ENCODE measurements at places on chromosomes 11 and 22.
A peak's percentile ranks its signal among the peaks of the same experiment; 100 is the strongest.

DNA sequence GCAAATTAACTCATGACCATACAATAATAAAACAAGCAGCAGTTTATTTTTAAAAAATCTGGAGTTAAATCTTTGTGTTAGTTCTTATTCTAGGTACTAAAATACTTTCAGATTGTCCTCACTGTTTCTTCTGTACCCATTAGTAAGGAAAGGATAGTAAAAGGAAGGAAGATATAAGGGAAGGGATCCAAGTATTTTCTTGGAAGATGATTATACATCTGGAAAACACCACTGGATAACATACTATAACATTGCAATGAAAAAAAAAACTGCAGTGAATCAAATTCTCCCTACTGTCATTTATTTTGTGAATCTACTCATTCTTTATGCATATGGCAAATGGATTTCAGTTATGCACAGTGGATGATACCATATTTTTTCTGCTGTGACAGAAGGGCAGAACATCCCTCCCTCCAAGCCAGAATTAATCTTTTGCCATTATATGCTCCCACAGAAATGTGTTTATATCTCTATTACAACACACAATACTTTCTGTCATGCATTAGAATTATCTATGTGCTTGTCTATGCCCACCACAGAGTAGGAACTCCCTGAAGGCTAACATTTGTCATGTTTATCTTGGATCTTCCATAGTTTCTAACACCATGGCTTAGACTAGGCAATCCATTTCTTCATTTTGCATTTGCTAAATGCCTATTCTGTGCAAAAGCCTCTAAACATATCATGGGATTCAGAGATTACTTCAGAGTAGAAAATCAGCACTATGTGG, 282.3 kb upstream of the CTSC start:
- no peak for DNase-seq

DNA sequence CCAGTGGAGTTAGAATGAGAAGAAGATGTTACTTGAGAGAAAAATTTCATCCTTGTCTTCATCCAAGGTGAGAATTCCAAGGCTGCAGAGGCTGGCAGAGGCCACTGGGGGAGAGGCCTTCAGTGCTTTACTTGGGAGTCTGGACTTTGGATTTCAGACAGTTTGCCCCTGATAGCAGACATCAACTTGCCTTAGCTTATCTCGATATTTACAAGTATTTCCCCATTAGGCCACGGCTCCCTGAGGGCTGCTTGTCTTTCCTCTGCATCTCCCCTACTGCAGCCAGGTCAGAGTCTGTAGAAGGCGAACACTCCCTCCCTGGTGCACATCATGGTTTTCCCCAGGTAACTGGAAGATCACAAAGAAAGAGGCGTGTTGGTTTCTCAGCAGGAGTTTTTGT, 29.9 kb upstream of the BSX start:
- DNase-seq = no peak

- no peak for DNase-seq
Observed at GRCh38 chr11:44915621-44916020, 35.1 kb downstream of the TP53I11 start.

- peak; percentile 6 for DNase-seq
Observed at GRCh38 chr11:72482211-72482812, 48.0 kb upstream of the CLPB start.

- no peak for DNase-seq
Observed at GRCh38 chr11:20770414-20770946, 101.1 kb downstream of the NELL1 start.

- no peak for DNase-seq
Observed at GRCh38 chr11:77381729-77382665, 80.5 kb upstream of the GDPD4 start.

DNA sequence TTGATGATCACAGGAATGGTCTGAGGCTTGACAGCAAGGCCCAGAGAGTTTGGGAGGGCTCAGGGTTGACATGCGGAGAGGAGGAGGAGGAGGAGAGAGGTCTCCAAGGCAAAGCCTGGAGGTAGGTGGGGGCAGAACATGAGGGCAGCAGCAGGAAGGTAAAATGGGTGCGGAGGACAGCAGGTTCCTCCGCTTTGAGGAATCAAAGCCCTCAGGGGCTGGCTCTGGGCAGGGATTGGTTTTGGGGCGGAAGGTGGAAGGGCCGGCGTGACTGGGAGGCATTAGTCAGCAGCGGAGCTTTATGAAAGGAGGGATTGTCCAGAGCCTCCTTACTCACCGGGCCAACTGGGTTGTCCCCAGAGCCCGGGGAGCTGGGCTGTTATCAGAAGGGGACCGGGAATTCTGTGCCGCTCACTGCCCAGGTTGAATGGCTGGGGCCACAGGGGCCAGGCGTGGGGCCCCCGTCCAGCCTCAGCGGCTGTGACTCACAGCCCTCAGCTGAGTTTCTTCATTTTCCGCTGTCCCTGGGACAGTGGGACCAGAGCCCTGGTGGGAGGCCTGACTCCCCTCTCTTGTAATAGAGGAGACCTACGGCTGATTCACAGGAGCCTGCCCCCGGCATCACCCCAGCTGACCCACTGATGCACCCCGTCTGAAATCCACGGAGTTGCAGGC, 36.2 kb downstream of the LIF start:
- no peak for DNase-seq

DNA sequence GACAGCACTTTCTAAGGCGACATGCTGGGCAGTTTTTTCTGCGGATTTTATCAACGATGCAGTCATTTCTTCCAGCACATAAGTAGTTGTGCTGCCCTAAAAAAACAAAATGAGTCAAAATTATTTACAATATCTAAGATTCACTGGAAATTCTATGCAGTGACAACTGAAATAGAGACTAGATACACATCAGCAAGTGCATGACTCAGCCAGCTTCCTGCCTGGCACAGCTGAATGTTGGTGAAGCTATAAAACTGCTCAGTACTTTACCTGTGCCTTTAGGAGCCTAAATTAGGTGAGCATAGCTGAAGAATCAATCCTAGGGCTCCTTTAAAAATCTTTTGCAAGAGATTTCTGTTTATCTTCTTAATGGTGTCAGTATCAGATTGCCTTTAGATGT, 37.8 kb downstream of the PGR start:
- no peak for DNase-seq

- DNase-seq = no peak
Observed at GRCh38 chr22:49297286-49297870, 530.3 kb downstream of the BRD1 start.

DNA sequence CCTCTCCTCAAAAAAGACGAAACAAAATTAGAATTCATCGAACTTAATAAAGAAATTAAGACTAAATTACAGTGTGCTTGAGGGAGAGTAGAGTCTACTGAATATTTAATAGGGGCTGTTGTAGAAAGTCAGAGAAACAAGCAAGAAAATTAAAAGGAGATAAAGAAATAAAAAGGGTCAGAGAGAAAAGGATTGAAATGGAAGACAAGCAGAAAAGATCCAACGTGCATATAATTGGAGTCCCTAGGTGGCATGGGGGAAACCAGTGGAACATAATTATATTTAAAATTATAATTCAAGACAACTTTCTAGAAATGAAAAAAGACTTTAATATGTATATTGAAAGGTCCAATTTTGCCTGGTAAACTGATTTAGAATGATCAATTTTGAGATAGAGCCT, 74.3 kb downstream of the ACER3 start:
- no peak for DNase-seq

GRCh38 chr11:133127741-133128140, 404.6 kb downstream of the OPCML start:
- no peak for DNase-seq

GRCh38 chr11:92969634-92970347, at the start of gene MTNR1B:
MTNR1B (plus strand) TSS chr11:92969651; CDS start chr11:92969726, 75 bp downstream.
- no peak for DNase-seq

DNA sequence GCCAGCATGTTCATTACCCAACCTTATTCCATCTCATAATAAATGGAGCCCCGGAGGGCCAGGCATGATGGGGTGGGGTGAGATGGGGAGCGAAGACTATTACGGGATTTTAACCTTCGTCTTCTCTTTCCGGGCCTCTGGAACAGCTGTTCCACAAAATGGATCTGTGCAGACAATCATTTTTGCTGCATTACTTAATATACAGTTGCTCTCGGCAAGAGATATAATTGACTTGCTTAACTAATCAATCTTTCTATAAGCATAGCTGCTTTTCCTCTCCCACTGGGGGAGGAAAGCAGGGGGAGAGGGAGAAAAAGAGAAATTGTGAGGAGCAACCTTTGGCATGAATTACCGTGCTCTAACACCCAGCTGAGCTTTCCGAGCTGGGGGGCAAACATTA, 440.4 kb downstream of the BUD13 start:
- DNase-seq = no peak

GRCh38 chr22:35542939-35543516, 2.4 kb downstream of the RASD2 start:
- DNase-seq = no peak

- no peak for DNase-seq
Observed at GRCh38 chr11:8584082-8584481, 9.9 kb downstream of the STK33 start.

DNA sequence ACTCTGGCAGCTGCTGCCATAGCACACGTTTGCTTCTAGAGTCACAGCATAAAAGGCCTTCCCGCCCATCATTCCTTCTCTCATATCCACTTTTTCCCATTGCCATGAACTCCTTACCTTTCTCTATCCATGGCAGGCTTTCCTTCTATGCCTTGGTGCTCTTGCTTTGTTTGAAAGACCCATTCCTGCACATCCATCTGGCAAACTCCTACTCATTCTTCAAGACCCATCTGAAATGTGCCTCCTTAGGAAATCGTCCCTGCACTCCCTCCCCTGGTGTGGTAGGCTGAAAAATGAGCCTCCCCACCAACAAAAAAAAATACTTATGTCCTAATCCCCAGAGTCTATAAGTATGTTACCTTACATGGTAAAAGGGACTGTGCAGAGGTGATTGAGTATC, 100.3 kb downstream of the TENM4 start:
- no peak for DNase-seq

DNA sequence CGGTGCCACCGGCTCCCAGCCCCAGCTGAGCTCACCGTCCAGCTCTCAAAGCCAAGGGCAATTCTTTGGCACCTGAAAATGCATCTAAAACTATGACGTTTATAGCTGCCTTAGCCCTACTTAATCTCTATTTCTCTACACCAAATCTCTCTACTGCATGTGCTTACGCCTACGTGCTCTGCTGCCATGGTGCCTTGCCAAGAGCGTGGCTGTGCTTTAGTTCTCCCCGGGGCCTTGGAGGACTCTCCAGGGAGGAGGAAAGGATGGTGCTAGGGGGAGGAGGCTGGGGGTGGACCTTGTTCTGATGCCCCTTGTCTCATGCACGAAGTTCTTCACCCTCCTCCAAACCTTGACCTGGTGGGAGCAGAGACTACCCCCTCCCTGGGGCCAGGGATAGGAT, 9.0 kb upstream of the BID start:
- no peak for DNase-seq

DNA sequence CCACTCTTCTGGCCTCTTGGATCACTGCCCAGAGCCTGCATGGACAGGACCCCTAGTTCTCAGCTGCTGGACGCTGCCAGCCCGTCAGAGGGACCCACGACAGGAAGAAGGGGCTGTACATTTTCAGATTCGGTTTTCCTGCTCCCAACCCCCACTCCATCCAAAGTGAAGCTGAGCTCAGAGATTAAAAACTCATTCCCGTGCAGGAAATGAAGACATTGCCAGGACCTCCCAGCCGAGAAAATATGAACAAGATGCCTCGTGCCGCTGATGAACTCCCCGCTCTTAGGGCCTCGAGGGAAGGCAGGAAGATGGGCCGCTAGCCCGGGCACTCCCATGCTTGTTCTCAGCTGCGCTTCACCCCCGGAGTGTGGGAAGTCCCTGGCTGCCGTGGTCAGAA, 36.1 kb downstream of the RPUSD4 start:
- DNase-seq = no peak

DNA sequence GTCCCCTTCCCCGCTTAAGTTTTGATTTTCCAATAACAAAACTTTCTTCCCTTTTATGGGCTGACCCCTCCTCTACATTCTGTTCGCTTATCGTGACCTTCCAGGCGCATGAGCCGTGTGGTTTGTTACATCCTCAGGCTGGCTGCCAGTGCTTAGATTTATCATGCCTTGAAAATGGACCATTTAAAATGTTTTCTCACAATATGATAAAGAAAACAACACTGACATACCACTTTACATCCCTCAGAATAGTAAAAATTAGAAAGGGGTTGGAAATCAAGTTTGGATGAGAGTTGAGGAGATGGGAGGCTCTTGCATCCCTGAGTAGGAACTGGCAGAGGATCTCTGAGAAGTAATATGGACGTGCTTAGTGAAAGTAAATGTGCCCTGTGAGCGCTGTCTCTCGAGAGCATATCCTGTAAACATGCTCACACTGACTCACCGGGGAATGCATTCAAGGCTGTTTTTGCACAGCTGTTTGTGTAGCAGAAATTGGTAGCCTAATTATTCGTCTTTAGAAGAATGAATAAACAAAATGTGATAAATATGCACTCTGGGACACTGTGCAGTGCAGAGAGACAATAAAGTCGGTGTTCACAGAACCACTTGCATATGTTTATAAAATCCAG, 17.1 kb upstream of the TOLLIP start:
- DNase-seq = no peak

DNA sequence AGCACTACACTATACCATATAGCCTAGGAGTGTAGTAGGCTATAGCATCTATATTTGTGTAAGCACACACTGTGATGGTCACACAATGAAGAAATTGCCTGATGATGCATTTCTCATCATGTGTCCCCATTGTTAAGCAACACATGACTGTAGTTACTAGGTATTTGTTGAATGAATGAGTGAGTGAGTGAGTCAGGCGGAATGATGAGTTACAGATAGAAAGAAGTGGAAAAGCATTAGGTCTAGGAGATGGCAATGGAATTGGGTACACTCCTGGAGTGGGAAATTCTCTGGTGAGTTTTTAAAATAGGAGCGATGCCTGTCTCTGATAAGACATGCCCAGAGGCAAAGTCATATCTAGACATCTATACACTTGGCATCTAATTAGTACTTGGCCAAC, 160.5 kb upstream of the TBCEL start:
- DNase-seq = no peak

- no peak for DNase-seq
Observed at GRCh38 chr11:17547932-17548331, 873 bp downstream of the OTOG start.

GRCh38 chr11:73956876-73957653, 6.2 kb downstream of the DNAJB13 start:
- no peak for DNase-seq

DNA sequence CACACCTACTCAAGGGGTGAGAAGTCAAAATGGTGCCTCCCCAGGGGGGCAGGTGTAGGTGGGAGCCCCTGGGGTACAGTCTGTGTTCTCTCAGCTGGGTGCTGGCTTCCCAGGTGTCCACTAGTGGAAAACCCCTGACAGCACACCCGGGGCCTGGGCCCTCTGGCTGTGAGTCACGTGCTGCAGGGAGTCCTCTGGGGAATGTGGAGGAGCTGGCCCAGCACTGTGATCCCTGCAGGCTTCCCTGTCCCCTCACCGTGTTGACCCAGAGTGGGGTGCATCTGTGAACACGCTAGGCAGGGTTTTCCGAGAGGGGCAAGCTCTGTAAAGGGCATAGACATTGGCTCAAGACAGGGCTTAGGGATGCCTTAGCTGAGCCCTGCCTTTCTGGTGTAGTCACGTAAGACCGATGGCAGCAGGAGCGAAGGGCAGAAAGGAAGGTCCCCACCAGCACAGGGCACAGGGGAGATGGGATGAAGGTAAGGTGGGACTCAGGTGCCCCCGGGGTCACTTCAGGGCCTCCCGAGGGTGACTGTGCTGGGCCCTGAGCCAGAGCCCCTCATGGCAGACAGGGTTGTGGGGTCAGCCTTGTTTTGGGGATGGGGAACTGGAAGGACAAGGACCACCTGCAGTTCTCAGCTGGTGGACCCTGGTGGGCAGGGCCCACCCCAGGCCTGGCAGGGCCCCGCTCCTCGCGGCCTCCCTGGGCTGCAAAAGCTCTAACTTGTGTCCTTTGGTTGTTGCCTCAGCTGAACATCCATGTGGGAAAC, 14.1 kb downstream of the DERL3 start:
- no peak for DNase-seq

All from stimulated activated CD8-positive, alpha-beta memory T cell treated with anti-CD3 and anti-CD28 coated beads, Interleukin-12 subunit alpha, Interleukin-12 subunit beta, amount 100 ng/mL, for 4 hours (primary cell).